ENCODE measurements at places on chromosomes 11 and 22. TPM values are rescaled to one million over a fixed set of nuclear protein-coding genes. Genes with fewer than 3 reads are reported as not detected.
A peak's percentile ranks its signal among the peaks of the same experiment; 100 is the strongest.

The SEPTIN3 gene
- 0.29 TPM for total RNA-seq

The RTN4RL2 gene
- total RNA-seq = 0.72 TPM

The SMIM35 gene
- not detected for total RNA-seq

The FAM181B gene
- not detected for total RNA-seq

The PLA2G6 gene
- 6.8 TPM for total RNA-seq

The CPSF7 gene
- 44.0 TPM for total RNA-seq

The SLC37A2 gene
- total RNA-seq = 153 TPM

The HIC2 gene
- 0.88 TPM for total RNA-seq

The SCN4B gene
- total RNA-seq = not detected

The GDPD5 gene
- total RNA-seq = 1.5 TPM

The BATF2 gene
- total RNA-seq = 0.84 TPM

The BDNF gene
- total RNA-seq = 4.9 TPM

The PIH1D2 gene
- total RNA-seq = 6.4 TPM

DNA sequence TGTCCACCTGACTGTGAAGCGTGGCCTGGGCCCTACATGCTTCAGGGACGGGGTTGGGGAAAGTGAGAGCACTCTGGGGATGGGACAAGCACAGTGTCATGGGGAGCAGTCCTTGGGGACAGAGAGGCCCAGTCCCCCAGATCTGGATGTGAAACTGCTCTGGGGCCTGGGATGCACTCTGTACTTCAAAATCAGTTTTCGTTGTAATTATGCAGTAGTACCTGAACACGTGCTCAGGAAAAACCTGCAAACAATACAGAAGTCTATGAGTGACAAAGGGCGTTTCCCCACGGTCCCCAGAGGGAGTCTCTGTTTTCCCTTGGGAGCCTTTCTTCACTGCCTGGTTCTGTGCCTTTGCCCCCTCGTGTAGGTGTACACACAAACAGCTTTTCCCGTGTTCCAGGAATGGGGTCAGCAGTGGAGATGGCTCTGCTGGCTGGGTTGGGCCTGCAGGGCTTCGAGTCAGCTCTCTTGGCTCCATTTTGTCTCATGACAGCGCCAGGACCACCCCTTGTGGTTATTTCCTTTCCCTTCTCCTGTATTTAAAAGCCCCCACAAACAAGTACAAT, 5.2 kb upstream of the TNFRSF13C start:
- no peak for DNase-seq

- DNase-seq = no peak
These were observed 72.2 kb upstream of the GRK2 start for GRCh38 chr11:67194096-67194495.

- DNase-seq = no peak
These were observed 218.4 kb upstream of the ZBED5 start for GRCh38 chr11:11076276-11076675.

DNA sequence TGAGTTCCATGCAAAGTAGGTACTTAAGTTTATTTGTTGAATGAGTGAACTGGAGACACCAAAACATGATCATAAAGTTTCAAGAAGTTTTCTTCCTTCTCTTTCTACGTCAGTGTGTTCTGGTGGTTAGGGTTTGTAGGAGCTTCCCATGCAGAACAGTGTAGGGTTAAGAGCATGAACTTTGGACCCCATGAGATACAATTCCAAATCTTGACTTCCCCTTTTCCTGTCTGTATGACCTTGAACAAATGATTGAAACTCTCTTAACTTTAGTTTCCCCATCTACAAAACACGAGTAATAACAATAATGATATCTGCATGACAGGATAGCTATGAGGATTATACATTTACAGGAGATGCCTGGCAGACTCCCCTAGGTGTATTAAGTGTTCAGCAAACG, 41.0 kb upstream of the TENM4 start:
- no peak for DNase-seq

DNA sequence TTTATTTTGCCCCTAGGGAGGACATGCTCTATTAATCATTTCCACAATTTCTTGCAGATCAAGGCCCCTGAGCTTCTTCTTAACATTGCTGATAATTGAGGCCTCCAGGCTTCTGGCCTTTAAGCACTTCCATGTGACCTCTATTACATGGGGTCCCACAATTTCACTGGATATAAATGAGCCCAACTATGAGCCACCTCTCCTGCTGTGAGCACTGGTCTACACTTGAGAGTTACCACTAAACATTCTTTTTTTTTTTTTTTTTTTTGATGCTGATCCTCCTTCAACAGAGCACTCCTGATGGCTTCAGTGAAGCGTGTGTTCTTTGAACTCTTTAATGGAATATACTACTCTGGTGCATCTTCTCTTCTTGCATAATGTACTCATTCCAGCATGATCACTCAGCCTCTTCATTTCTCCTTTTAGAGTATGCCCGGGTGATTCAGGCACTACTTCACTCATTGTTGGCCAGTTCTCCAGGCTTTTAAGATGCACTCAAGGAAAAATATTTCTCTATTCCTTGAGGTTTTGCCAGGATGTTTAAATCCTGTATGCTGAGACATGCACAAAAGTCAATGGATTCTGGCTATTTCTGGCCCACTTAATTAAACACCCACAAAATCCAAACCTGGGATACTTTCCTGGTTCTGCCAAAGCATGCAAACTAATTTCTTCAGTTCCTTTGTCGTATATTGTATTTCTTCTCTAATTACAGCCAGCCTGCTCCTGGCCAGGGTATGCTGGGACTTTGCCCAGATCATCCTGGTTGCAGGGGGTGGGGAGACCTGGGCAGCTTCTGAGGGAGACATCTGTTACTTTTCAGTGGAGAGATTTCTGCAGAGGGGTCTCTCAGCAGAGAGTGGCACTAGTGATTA, 257.8 kb upstream of the LUZP2 start:
- DNase-seq = no peak

GRCh38 chr11:119974051-119974450, 163.9 kb downstream of the TRIM29 start:
- DNase-seq = no peak

- DNase-seq = no peak
These were observed 22.2 kb upstream of the CYP2D6 start for GRCh38 chr22:42152661-42153270.

DNA sequence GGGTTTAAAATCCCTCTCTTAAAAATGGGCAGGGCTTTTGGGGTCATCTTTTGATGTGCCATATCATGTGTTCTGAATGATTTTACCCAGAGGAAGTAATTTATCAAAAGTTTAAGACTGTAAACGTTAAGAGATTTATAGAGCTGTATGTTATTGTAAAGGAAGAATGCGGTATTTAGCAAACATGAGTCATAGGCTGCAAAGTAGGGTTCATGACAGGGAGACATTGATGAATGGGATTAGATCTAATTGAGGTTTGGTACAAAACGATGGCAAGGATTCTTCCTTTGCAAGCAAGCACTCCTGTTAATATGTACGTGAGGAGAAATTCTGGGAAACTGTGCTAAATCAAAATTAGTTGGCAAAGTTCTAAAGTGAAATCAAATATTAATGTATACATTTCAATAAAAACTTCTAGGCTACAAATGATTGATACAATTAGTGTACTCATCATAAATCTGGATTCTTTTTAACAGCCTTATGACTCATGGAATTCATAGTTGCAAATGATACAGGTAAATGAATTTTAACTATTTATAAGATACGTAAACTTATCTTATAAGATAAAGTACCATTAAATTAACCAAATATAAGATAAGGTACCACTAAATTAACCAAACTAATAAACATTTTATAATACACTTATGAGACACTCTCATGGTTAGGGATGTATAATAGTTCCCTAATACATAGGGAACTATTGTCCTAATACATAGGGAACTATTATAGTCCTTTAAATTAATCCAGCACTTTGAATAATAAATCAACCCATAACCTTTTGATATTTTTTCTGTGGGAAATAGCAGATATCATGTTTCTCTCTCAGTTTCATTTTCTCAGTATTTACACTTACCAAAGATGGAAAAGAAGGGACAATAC, 58.4 kb downstream of the KIF18A start:
- DNase-seq = peak; percentile 65

- peak; percentile 33 for DNase-seq
These were observed 2.5 kb upstream of the PAX6 start for GRCh38 chr11:31813391-31814175.

- DNase-seq = no peak
These were observed 186.5 kb downstream of the SBF2 start for GRCh38 chr11:10107497-10107896.

- DNase-seq = peak; percentile 5
These were observed 65.2 kb upstream of the CNTN5 start for GRCh38 chr11:98955551-98955950.

- peak; percentile 48 for DNase-seq
These were observed 386.5 kb downstream of the SOX6 start for GRCh38 chr11:15969701-15970329.

GRCh38 chr22:38106814-38107578, 3.5 kb downstream of the BAIAP2L2 start:
- DNase-seq = no peak

DNA sequence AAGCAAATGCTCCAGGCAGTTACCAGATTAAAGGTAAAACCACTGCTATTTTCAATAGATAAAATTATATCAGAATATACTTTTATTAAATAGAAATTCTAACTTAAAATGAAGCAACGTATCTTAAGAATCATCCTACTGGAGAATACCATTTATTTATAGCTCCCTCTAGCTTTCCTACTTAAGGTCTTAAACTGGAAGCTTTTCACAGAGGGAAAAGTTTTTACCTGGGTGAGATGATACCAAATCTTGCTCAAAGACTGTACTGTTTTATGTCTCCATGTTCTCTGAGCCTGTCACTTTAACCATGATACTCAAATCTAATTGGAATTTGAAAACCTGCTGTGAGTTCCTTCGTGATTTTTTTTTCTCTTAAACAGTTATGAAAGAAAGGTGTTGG, 291.8 kb downstream of the AASDHPPT start:
- no peak for DNase-seq

GRCh38 chr11:11148596-11148995, 204.5 kb downstream of the CSNK2A3 start:
- DNase-seq = no peak

DNA sequence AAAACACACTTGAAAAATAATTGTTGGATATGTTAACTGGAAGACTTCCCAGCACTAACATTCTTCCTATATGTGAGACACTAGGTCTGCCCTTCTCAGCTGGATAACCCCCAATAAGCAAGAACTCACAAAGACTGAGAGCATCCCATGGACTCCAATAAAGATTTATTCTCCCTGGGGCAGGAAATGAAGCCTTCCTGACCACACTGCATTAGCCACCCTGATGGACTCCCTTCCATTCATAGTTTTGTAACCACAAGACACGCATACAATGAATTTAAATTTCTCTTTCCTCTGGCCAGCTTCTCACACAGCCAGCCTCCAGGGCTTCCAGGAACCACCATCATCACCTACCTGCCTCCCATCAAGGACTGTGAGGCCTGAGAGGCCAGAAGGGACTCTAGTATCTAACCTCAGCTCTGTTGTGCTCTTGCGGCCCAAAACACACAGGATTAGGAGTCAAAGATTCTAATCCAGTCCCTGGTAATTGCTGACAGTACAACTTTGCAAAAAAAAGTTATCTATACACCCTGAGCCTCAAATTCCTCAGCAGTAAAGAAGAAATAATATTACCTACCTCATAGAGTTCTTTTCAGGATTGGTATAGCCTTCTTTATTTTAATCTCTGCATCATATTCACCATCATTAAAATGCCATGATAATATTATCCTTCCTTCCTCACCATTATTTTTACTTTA, 45.6 kb upstream of the GDPD4 start:
- peak; percentile 96 for DNase-seq

- peak; percentile 51 for DNase-seq
These were observed 900.3 kb downstream of the OPCML start for GRCh38 chr11:132631989-132632388.

GRCh38 chr22:17734187-17734586, 40.1 kb downstream of the BID start:
- peak; percentile 19 for DNase-seq

DNA sequence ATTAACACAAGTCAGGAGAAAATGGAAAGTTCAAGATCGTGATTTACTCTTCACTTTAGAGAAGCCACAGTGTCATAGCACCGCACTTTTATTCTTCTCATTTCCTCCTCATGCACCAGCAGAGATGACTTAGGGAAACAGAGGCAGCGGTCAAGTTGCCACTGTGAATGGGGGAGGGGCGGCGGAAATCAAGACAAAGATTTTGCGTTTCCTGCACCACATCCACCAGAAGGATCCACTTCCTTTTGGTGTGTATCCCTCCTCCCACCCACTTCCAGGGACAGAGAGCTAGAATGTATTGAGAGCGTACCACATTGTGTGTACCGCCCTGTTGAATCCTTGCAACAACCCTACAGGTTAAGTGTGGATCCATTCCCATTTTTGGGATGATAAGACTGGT, 21.8 kb downstream of the TSPAN18 start:
- no peak for DNase-seq

DNA sequence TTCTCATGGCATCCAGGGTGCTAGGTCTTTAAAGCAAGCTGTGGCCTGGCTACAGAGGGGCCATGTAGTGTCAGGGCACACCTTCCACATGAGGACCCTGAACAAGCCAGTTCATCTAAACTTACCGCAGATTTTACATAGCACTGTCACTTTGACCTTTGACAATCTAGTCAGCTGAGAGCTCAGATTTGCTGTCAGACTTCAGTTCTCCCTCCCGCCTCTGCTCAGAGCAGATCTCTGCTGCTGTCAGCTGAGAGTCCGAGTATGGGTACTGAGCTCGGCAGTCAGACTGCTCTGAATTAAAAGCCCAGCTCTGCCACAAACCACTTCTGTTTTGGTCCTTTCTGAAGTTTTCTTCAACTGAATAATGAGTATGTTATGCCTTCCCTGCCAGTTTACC, 507.1 kb downstream of the SOX6 start:
- no peak for DNase-seq

DNA sequence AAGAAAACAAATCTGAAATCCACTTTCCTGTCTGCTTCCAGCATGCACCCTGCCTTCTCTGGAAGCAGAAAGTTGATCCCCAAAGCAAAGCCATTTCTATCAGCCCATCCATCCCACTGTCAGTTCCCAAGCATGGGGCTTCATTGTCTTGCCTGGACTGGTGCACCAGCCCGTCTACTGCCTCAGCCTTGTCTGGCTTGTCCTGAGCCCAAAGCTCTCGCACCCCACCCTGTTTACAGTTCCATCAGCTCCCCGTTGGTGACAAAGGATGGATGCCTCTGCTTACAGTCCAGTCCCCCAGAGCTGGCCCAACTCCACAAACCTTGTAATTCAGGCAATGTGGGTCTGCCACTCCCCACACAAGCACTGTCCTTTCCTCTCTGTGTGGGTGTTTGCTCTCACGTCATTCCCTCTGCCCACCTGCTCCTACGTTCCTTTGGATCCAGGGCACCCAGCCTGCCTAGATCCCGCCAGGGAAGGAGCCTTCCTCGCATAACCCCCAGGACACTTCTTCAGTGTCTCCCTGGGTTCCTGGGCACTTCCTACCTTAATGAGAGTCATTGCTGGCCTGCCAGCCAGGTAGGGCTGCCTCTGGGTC, 38.8 kb downstream of the FBLN1 start:
- DNase-seq = no peak

- DNase-seq = no peak
These were observed 26.0 kb downstream of the MUC2 start for GRCh38 chr11:1100417-1101245.

- DNase-seq = no peak
These were observed 6.6 kb downstream of the CSDC2 start for GRCh38 chr22:41567512-41567768.

GRCh38 chr11:3905080-3905953, 49.9 kb downstream of the STIM1 start:
- peak; percentile 85 for DNase-seq
